ENCODE measurements at places on chromosomes 3 and 15. TPM values are rescaled to one million over a fixed set of nuclear protein-coding genes. Genes with fewer than 3 reads are reported as not detected.
A peak's percentile ranks its signal among the peaks of the same experiment; 100 is the strongest.

DNA sequence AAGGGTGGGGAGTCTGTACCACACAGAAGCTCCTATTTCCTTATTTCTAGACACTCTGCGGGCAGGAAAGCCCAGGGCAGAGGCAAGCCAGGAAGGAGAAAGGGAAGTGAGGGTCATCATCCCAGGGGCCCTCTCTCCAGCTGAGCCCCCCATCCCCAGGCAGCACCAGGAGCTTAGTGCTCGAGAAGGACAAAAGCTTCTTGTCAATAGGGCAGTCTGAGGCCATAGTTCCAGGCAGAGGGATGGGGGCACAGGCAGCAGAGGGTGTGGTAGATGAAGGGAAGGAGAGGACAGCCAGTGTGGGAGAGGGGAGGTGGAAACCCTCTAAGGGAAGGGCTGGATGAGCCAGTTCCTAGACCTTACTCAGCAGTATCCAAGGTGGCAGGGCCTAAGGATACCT lies 2.7 kb downstream of the MAP1A start:
- no peak overlapping the region for H3K27ac ChIP-seq
- no peak for DNase-seq
- no peaks in the 10 kb centered on the region for H3K4me1 ChIP-seq
- no peaks in the 10 kb centered on the region for H3K27me3 ChIP-seq
- H3K4me3 ChIP-seq: no peak overlapping the region

DNA sequence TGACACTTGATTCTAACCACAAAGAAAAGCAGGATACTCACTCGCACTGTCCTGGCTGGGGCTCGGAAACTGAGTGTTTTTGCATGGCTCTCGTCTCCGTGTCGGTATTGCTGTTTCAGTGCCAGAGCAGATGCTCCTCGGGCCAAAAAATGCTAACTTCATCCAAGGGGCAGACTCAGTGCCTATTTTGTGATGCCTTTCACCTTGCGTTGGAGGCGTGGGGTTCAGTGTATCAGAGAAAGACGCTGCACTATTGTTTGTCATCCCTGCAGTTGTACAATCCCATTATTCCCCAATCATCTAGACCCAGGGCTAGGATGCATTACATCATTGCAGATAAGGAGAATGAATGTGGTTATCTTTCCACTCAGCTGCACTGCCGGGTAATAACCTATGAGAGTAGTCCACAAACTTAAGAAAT lies 1.4 kb downstream of the CACNA2D3 start:
- DNase-seq: peak; percentile 26
- peaks cover 1% of the 10 kb centered on the region for H3K27me3 ChIP-seq
- H3K4me3 ChIP-seq: peak overlapping the region; percentile 48
- no peaks in the 10 kb centered on the region for H3K36me3 ChIP-seq
- H3K27ac ChIP-seq: no peak overlapping the region
- H3K4me1 ChIP-seq: no peaks in the 10 kb centered on the region

- peaks cover 8% of the 10 kb centered on the region for H3K4me1 ChIP-seq
- H3K27ac ChIP-seq: peak overlapping the region; percentile 29
These were observed 188.4 kb downstream of the CPNE4 start for GRCh38 chr3:131846296-131846924.

TEX9 gene
- 5.7 TPM for total RNA-seq
